ENCODE measurements at places on chromosomes 13 and 19. TPM values are rescaled to one million over a fixed set of nuclear protein-coding genes. Genes with fewer than 3 reads are reported as not detected.

CPB2 gene
- not detected for total RNA-seq

PROZ gene
- total RNA-seq = not detected

SLITRK5 gene
- under 0.01 TPM for total RNA-seq

IGFL1 gene
- total RNA-seq = not detected

SLITRK1 gene
- total RNA-seq = not detected

All from smooth muscle cell of the pulmonary artery (primary cell).